ENCODE measurements at places on chromosomes 7 and 10.
A peak's percentile ranks its signal among the peaks of the same experiment; 100 is the strongest.

- DNase-seq: no peak
These were observed 516.7 kb upstream of the MGMT start for GRCh38 chr10:128950159-128950915.

- no peak for DNase-seq
These were observed 22.4 kb downstream of the RHOBTB1 start for GRCh38 chr10:60921633-60922032.

DNA sequence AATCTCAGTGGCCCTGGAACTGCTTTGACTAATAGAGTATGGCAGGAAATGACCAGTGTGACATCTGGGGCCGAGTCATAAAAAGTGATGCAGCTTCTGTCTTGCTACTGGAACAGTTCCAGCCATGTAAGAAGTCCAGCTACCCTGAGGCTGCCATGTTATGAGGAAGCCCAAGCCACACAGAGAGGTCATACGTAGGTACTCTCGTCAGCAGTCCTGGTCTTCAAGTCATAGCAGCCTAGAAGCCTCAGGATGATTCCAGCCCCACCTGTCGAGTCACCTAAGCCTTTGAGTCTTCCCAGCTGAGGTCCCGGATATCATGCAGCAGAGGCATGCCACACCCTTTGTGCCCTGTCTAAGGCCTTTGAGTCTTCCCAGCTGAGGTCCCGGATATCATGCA is 92.1 kb downstream of the PPP1R3C start:
- no peak for DNase-seq

DNA sequence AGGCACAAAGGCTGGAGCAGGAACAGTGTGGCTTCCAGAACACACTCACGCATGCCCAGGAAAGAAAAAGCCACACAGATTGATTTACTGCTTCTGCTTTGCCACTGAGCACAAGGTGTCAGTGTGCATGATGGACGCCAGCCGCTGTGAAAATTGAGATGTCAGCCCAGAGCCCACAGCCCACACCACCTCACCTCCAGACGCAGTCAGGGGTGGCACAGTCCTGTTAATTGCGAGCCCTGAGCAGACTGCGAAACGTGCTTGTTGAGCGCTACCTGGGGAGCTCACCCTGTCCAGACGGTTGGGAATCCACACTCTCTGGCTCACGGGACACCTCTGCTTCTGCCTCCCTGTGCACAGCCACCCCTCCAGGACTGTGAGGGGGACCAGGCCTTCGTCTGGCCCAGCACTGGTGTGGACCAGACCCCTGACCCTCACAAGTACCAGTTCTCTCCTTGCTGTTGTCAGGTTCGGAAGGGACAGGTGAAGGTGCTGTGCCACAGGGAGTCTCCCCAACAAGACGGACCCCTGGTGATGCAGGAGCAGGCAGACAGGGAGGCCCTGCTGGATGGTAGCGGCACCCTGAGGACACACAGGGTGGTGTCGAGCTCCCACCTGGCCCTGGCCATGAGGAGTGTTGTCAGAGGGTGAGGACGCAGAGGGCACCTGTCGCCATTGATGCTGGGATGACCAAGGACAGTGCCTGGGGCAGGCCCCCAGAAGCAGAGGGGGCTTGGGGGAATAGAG is 15.3 kb downstream of the RASGEF1A start:
- no peak for DNase-seq

DNA sequence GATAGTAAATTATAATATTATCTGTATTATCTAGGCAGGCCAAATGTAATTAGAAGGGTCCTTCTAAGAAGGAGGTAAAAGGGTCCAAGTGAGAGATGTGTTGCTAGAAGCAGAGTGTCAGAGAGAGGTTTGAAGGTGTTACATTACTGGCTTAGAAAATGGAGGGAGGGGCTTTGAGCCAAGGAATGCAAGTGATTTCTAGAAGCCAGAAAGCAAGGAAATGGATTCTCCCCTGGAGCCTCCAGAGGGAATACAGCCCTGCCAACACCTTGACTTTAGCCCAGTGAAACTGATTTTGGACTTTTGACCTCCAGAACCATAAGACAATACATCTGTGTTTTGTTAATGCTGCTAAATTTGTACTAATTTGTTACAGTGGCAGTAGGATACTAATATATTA is 97.9 kb upstream of the IL6 start:
- no peak for DNase-seq

DNA sequence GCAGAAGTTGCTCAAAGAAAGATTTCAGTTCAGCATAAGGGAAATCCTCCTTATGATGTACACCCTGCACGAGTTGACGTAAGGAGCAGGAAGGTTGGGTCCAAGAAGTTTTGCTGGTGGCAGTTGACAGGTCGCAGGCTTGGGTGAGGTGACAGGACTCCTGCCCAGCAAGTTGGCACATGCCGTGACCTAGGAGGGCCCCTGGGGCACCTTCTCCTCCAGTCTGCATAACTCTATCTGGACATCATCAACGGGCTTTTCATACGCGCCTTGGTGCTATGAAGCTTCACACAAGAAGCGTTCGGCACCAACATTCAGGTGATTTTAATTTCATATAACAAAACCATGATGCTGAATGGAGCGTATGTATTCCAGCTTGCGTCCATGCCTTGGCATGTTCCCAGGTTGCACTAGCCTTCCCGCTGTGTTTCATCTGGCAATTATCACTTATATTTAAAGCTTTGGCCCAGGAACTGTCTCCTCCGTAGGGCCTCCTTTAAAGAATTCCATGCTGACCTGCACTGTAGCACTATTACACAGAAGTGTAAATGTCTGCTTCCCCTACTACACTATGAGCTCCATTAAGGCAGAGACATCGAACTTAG is 651.6 kb upstream of the FOXK1 start:
- no peak for DNase-seq

GRCh38 chr7:96346293-96346953 is 24.5 kb upstream of the SLC25A13 start:
- no peak for DNase-seq

DNA sequence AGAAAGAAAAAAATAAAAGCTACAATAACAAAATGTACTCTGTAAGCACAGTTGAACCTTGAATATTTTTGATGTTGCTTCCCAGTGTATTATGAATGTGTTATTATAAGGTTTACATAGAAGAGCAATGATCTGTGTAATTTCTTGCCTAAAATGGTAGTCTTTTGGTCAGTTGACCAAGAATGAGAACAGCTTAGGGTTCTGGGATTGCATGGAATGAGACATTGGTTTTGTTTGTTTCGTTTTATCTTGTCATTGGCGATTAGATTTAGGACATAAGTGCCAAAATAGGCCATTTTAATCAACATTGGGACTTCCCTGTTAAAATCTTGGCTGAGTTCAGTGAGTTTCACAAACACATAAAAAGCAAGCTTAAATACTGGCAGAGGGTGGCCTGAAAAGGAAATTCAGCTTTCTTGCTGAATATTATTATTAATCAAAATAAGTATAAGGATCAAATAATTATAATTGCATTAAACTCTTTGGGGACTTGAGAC is 49.1 kb upstream of the GLCCI1 start:
- DNase-seq: no peak

- no peak for DNase-seq
These were observed at the start of gene NMT2 for GRCh38 chr10:15168291-15168785. TSS of gene NMT2 (minus strand) at chr10:15168693. CDS start at chr10:15168612, 81 bp downstream.

GRCh38 chr10:44995914-44996669 is 4.6 kb upstream of the ZNF22 start:
- no peak for DNase-seq

GRCh38 chr7:42025635-42026375 is 211.2 kb downstream of the GLI3 start:
- no peak for DNase-seq

- DNase-seq: no peak
These were observed 197.8 kb downstream of the CELF2 start for GRCh38 chr10:11215471-11215870.

DNA sequence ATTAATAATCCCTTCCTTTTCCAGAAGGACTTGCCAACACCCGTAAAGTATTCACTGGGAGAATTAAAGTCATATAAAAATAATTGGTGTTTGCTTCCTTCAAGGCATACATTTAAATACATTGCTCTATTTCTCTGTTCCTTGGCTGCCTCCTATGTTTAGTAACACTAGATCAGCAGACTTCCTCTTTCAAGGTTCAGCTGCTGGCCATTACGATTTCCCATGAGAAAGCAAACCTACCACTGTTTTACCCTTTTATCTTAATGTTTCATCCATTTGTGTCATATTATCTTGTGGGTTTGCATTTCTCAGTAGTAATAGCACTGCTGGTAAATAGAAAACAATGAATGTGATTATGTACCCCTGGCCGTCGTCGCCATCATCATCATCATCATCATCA is 313.8 kb upstream of the BMPER start:
- DNase-seq: no peak

- DNase-seq: no peak
These were observed 73.3 kb upstream of the ANLN start for GRCh38 chr7:36316319-36316718.

- peak; percentile 63 for DNase-seq
These were observed at the start of gene GCK for GRCh38 chr7:44189286-44189992. TSS of gene GCK (minus strand) at chr7:44189439. CDS start at chr7:44188953, 486 bp downstream.

DNA sequence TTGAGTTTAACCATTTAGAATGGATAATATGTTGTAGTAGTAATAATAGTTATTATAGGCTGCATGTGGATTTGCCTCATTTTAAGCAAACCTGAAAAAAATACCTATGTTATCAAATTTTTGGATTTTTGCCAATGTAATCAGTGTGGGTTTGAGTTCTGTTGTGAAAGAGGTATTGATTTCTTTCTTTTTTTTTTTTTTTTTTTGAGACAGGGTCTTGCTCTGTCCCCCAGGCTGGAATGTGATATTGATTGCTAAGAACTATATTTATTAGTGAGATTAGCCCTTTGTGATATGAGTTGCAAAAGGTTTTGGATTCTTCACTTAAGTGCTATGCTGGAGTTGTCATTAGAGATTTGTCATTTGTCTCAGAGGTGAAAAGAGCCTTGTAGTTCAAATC is 124.4 kb downstream of the ST7 start:
- DNase-seq: no peak

- no peak for DNase-seq
These were observed 16.5 kb downstream of the BTBD16 start for GRCh38 chr10:122287570-122287969.

- no peak for DNase-seq
These were observed 28.5 kb downstream of the PPP2R2D start for GRCh38 chr10:131929122-131929845.

GRCh38 chr10:109866168-109866994 is 56.9 kb downstream of the XPNPEP1 start:
- no peak for DNase-seq

DNA sequence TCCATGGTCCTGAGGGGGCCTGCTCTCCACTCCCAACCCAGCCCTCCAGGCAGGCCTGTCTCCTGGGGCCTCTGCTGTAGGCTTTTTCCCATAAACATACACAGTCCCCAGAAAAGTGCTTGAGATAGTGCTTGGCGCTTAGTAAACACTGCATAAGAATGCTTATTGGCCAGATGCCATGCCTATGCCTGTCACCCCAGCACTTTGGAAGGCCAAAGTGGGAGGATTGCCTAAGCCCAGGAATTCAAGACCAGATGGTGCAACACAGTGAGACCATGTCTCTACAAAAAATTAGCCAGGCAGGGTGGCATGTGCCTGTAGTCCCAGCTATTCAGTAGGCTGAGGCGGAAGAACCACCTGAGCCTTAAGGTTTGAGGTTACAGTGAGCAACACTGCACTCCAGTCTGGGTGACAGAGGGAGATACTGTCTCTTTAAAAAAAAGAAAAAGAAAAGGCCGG is 24.6 kb upstream of the ASL start:
- DNase-seq: no peak

DNA sequence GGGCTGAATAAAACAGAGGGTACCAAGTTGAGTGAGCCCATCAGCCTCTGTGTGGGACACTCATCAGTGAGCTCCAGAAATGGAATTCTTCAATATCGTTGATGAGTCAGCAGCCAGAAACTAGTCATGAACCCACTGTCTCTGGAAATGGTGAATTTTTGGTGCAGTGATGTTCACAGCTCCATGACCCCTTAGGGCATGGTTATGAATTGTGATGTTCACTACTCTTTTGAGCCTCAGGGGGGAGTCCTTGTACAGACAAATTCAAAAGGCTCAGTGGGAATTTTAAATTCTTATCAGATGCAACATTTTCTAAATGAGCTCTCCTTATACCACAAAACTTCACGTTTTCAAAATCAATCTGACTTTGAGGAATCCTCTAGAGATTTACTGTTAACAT is 335.7 kb downstream of the PHTF2 start:
- no peak for DNase-seq

GRCh38 chr7:41097501-41097900 is 605.4 kb downstream of the INHBA start:
- DNase-seq: no peak

DNA sequence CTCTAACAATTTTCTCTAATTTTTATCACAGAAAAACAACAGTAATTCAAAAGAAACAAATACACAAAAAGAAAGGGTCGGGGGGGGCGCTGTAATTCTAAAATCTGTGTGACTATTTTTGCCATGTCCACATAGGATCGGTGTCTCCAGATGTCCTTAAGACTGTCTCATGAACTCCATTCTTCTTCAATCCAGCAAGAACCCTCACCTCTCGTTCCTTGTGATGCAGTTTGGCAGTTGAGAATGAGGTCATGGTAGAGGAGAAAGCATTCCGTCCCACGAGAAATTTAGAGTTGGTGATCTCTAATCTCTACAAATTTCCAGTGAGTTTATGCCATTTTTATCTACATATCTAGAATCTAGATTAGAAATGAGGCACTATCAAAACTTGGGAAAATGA is 394.7 kb downstream of the TFEC start:
- DNase-seq: no peak

DNA sequence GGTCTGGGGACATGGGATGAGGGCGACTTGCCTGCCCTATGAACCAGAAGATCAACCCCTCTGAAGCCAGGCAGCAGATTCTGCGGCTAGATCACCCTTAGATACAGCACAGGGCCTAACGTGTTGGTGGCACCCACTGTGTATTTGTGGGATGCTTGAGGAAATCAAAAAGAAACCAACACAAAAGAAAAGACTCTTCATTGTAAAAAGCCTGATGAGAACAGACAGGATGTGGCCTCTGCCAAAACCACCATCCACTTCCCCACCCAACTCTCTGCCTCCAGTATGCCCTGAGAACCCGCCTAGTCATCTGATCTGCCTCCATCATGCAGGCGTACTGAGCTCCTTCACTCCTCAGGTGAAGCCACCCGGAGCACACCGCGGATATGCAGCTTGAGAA is 97.2 kb upstream of the INSYN2A start:
- DNase-seq: no peak

DNA sequence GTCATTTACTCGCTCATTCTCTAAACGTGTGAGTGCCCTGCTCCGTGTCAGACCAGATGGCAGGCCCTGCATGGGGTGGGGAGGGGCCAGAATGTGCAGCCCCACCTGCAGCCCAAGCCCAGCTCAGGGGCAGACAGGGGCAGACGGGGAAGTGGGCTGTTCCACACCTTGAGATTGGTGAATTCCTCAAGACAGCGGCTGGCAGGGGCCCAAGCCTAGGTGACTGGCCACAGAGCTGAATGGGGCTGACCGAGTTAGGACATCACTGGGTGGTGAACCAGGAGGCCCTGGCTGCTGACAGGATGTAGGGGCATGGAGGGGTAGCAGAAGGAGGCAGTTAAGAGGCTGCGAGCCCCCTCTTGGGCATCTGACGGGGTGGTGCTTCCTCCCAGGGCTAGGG is 79.1 kb downstream of the MGMT start:
- DNase-seq: no peak

Measured in NCI-H187 treated with DMSO at 0.1 percent for 48 hours (cell line).